Stimulated activated CD8-positive, alpha-beta memory T cell treated with anti-CD3 and anti-CD28 coated beads, Interleukin-12 subunit alpha, Interleukin-12 subunit beta, amount 100 ng/mL, for 4 hours (primary cell): ENCODE measurements at places on chromosomes 12 and 14.

DNA sequence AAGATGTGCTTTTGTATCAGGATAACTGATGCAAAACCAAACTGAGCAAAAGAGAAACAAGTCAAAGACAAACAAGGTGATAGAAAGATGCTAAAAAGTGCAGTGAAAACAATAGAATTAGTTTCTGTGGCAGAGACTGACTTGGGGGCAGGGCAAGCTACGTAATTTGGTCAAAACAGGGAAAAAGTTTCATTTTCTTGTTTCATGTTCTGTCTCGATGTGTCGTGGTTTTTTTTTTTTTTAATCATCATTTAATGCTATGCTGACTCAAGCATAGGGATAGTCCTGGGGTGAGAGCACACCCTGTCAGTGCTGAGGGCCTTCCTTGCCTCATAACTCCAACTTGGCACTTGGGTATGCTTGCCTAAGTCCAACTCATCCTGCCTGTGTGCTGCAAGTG is 144.1 kb upstream of the PTPRQ start:
- DNase-seq = no peak

GRCh38 chr14:64324895-64325294 is 30.7 kb upstream of the ESR2 start:
- DNase-seq = no peak

- DNase-seq = no peak
Observed at GRCh38 chr12:95582230-95583058, 31.2 kb upstream of the USP44 start.

- no peak for DNase-seq
Observed at GRCh38 chr14:80615831-80616230, 325.7 kb downstream of the CEP128 start.

- DNase-seq = no peak
Observed at GRCh38 chr12:6962285-6963015, 8.0 kb downstream of the PHB2 start.

DNA sequence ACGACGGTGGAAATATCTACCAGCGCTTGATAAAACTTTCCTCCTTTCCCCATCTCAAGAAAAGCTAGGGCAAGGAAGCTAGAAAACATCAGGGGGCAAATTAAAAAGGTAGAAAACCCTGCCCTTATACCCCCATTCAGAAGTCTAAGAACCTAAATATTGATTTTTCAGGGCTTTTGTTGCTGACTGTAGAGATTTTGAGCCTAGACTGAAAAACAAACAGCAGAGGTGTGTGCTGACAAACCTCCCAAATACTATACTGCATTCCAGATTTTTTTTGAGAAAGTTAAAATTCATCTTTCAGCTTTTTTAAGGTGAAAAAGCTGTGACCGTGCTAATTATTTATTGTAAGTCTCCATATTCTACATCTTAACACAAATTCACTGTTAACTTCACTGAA is 478.3 kb upstream of the SOX5 start:
- no peak for DNase-seq
